ENCODE measurements at places on chromosomes 13 and 19.

DNA sequence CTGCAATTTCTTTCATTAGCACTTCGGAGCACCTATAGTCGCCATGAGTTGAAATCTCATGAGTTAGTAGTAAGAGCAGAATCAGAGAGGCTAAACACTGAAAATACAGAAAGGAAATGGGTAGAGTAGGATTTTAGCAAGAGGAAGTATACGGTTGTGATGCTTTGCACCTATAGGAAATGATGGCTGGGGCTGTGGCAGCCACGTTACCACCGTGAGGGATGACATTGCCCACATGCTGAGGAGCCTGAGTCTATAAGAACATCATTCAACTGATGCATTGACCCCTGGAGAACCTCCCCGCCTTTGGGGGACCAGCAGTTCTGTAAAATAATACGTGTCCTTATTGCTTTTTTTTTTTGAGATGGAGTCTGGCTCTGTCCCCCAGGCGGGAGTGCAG lies 20.4 kb downstream of the FAM187B start:
- DNase-seq, result no peak

GRCh38 chr19:40223135-40223822 lies 3.2 kb downstream of the CCNP start:
- peak; percentile 22 for DNase-seq

DNA sequence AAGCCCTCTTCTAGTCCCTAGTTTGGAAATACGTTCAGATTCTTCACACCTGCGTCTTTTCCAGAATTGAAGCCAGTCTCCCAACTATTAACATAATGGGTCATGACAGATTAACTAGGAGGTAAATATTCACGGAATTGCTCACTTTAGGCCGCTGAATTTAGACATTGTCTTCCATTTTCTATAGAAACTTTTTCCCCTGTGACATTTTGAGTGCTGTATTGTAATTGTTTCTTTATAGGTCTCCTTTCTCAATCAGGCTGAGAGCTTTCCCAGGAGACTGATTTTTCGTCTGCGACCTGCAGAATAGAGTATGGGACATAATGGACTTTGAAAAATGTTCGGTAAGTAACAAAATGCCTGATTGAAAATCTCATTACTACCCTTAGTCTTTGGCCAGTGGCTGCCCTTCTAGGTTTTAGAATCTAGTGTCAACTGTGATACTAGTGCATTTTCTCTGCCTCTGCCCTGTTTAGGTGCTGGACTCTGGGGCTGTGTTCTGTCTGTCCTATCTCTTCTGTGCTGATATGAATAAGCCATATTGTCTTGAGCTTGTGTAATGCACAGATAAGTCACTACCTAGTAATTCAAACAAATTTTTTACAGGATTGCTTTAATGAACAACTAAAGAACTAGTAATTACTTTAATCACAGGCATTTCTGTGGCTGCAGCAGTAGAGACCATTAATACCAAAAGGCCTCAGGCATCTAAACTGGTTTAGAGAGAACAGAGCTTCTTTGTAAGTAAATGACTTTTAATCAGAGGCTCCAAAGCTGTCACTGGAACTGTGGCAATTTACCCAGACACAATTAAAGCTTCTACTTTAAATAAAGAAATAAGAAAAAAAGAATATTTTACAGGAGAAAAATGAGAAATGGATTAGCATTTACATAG lies 122.4 kb upstream of the FREM2 start:
- DNase-seq, result no peak

- DNase-seq, result no peak
These were observed 17.5 kb downstream of the TMEM143 start for GRCh38 chr19:48346191-48346590.

DNA sequence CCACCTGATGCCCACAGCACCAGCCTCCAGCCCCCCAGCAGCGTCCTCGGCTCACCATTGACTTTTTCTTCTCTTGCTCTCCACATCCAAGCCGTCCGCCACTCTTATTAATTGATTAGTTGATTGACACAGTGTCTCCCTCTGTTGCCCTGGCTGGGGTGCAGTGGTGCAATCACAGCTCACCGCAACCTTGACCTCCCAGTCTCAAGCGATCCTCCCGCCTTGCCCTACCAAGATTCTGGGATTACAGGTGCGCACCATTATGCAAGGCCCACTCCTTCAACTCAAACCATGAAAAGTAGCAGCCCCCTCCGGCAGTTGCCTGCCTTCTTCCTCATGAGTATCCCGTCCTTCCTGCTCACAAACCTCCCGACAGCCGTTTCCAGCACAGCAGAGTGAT lies 921 bp upstream of the TEX29 start:
- no peak for DNase-seq

- no peak for DNase-seq
These were observed 3.8 kb upstream of the SLC7A9 start for GRCh38 chr19:32873247-32873959.

DNA sequence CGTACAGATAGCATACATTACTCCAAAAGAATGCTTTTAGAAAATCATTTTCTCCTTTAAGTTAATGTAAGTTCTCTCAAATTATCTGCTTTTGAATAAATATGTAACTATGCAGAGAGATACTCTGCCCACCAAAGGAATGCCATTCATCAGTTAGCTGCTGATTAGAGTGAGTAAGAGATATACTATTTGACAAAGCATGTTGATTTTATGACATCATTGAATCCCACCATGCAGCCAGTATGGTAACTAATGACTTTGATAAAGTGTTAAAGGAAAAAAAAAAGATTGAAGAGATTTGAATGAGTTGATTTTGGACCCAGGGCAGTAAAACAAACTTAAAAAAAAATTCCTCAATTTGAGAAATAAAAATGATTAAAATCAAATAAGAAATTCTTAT lies 521.5 kb downstream of the SLITRK6 start:
- DNase-seq, result no peak

- DNase-seq, result no peak
These were observed 181.4 kb upstream of the TUBA3C start for GRCh38 chr13:19362946-19363510.

DNA sequence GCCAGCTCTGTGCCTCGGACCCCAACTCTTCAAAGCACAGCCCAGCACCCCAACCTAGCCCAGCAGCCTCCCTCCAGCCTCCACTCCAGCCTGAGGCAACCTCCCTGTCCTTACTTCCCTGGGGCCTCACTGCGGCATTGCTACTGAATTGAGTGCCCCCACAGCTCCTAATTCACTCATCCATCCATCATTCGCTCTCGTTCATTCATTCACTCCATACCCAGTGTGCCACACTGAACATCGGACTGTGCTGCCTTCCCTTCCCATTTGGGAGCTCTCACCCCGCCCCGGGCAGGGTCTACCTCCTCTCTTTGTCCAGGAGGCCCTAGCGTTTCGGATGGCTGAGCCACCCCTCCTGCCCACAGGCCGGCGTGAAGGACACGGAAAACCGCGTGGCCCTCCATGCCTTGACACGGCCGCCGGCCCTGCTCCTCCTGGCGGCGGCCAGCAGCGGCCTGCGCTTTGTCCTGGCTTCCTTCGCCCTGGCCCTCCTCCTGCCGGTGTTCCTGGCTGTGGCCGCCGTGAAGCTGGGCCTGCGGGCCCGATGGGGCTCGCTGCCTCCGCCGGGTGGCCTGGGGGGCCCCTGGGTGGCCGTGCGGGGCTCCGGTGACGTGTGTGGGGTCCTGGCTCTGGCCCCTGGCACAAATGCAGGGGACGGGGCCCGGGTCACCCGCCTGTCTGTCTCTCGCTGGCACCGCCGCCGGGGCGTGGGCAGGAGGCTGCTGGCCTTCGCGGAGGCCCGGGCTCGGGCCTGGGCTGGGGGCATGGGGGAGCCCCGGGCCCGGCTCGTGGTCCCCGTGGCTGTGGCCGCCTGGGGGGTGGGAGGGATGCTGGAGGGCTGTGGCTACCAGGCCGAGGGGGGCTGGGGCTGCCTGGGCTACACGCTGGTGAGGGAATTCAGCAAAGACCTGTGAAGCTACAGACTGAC lies 1.3 kb downstream of the NAT14 start:
- no peak for DNase-seq

- DNase-seq, result no peak
These were observed 51.3 kb downstream of the GPALPP1 start for GRCh38 chr13:45040622-45041021.

DNA sequence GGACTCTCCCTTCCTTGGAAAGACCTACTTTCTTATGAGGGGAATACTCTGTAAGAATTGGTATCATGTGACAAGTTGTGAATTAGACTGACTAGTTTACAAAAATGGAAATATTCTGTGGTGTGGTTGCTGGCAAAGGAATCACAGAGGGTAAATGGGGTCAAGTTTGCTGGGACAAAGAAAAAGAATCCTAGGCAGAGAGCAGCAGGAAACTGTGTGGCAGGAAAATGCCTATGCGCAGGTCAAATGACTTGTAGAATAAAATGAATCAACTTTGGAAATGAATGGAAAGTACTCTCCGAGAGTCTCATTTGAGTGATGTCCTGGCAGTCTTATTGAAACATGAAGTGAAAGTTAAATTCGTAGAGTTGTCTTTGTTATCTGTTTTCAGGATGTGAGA lies 1250.7 kb downstream of the UQCRFS1 start:
- DNase-seq, result no peak

GRCh38 chr13:30645629-30646028 lies 27.9 kb downstream of the USPL1 start:
- DNase-seq, result no peak

DNA sequence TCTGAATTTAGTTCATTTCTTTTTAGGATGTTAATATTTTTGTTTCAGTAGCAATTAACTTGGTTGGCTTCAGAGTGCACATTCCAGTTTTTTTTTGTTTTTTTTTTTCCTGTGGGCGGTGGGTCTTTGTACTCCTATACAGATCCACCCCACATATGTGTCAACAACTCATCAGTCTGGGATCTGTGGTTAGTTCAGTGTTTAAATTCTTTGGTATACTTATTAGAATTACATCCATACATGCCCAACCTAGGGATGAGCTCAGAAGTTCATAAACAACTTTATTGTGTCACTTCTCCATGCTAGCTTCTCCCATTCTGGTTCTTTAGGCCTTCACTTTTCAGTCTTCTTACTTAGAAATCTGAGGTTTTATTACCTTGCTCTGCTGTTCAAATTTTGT lies 50.9 kb downstream of the PCCA start:
- DNase-seq, result no peak

DNA sequence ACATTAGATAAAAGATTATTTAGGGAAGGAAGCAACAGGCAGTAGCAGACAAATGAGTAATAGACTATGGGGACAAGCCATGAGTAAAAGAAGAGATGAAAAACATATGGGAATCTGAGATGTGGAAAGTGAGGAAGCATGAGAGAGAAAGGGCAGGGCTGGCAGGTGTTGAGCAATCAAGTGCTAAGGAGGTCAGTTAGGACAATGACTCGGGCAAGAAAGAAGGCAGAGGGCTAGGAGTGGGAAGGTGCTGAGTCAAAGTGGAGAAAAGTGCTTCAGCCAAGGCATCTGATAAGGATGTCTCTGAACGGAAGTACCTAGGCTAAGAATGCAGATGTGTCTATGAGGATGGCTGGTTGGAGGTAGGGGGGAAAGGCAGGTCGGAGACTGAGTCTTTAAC lies 291.9 kb upstream of the HTR2A start:
- DNase-seq, result no peak

DNA sequence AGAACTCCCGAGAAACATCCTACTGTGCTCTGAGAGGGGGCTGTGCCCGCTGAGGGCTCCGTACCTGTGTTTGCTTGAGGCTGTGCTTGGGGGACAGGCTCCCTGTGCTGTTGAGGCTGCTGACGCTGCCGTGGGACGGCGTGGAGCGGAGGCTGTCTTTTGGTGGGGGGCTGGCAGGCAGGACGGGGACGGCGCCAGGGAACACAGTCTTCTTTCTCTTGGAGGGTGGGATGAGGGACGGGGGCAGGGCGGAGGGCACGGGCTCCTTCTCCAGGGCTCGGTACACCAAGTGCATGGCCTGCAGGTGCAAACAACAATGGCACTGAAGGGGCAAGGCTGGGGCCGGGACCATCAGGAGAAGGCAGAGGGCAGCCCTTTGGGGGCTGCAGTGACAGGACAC lies 46.8 kb downstream of the EPS15L1 start:
- no peak for DNase-seq

GRCh38 chr13:112704308-112705145 lies 14.7 kb downstream of the ATP11A start:
- DNase-seq, result peak; percentile 17

DNA sequence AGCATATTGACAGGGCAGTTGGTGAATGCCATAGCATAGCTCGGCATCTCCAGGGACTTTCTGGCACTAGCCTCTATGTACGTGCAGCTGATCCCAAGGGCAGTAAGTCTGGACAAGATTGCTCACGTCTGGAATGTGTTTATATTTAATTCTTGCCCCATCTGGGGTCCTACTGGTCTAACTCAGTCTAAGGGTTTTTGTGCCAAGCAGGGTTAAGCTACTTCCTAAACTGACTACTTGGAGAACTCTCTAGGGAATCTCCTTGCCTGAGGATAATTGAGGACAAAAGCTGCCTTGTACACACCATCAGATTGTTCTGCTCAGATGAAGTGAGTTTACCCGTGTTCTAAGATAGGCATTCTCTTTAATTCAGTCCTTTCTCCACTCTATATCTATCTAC lies 358.1 kb downstream of the MYO16 start:
- DNase-seq, result no peak

- DNase-seq, result no peak
These were observed 68.2 kb downstream of the STK24 start for GRCh38 chr13:98508685-98509084.

GRCh38 chr19:913080-913748 lies at the start of gene R3HDM4:
Gene R3HDM4, minus strand, starts transcription at chr19:913219. Its CDS starts 62 bp downstream, at chr19:913157.
- peak; percentile 83 for DNase-seq

DNA sequence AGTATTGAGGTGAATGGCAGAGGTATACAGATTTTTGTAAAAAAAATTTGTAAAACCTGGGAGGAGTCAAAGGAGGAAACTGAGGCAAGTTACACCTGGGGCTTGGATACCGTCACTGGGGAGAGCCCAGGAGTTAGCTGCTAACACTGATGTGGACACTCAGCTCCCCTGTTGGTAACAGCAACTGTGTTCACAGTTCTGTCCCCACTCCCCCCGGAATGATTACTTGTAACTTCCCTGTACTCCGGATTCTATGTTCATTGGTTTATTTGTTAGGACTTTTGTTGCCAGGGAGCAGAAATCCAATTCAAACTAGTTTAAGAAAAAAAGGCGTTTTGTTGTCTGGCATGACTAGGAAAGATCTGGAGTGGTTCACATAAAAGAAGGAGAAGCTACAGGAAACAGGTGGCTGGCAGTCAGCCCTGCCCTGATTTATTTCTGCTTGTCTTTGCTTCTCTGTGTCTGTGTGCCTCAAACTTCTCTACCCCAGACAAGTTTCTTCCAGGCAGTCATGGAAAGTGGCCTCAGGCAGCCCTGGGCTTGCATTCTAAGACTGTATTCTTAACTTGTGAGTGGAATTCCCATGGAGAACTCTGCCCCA lies 2.3 kb upstream of the GPR12 start:
- no peak for DNase-seq

DNA sequence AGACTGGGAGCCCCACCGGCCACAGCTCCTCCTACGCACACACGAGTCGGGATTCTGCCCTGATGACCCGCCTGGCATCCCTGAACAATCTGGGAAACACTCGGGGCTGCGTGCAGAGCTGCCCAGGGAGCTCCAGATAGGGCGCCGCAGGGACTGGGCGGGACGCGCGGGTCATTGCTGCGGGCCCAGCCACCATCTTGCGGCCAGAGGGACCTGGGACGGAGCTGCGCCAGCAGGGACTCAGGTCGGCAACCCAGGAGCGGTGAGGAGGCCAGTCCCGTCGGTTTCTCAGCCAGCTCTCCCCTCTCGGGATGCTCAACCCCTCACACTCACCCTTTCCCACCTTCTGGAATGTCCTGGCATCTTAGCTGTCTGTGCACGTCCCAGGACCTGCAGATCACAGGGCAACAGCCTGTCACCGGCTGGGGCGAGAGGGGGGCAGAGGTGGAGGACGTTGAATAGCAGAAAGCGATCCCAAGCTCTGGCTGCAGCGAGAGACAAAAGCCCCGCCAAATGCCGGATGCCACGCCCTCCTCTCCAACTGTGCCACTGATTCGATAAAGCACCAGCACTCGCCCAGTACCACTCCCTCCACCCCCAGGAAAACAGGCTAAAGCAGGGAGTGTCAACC lies 20.4 kb upstream of the ZNF91 start:
- no peak for DNase-seq

Measured in stimulated activated CD4-positive, alpha-beta T cell treated with anti-CD3 and anti-CD28 coated beads, Interleukin-4, amount 100 ng/mL, for 4 hours (primary cell).